Fibroblast of skin of right quadriceps (primary cell): ENCODE measurements at places on chromosomes 12 and 14.

- peak; percentile 56 for DNase-seq
These were observed 148.4 kb upstream of the SYT10 start for GRCh38 chr12:33587784-33588712.

- no peak for DNase-seq
These were observed 67.2 kb downstream of the CCDC88C start for GRCh38 chr14:91350483-91350812.

DNA sequence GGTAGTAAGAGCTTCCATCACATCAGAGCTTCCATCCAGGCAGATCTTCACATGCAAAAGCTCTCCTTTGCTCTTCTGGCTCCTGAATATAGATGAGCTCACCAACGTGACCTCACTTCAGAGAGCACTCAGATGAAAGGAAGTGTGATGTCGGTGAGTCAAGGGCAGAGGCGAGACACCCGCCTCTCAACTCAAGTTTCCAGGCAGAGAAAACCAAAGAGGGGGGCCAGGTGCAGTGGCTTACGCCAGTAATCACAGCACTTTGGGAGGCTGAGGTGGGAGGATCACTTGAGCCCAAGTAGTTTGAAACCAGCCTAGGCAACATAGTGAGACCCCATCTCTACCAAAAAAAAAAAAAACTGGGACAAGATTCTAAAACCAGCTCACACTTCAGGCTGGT, 126.9 kb downstream of the DUSP6 start:
- peak; percentile 47 for DNase-seq

- no peak for DNase-seq
These were observed 29.8 kb upstream of the PYGL start for GRCh38 chr14:50974118-50974517.

GRCh38 chr14:49992448-49992847, 99.6 kb downstream of the ARF6 start:
- DNase-seq, result no peak

DNA sequence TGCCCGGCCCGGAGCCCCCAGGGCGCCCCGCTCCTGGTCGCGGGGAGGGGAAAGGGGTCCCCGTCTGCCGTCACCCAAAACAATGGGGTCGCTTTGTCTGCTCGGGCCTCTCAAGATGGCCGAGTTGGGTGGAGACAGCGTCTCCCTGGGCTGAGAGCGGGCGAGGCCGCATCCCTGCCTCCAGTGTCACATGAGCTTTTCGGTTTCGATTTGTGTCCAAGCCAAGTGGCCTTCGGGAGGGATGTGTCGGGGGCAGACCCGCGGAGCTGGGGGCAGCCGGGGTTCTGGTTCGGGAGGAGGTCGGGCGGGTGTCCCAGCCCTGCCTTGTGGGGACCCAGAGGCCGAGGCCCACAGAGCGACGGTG, 790 bp downstream of the DYNC1H1 start:
- DNase-seq, result peak; percentile 47

DNA sequence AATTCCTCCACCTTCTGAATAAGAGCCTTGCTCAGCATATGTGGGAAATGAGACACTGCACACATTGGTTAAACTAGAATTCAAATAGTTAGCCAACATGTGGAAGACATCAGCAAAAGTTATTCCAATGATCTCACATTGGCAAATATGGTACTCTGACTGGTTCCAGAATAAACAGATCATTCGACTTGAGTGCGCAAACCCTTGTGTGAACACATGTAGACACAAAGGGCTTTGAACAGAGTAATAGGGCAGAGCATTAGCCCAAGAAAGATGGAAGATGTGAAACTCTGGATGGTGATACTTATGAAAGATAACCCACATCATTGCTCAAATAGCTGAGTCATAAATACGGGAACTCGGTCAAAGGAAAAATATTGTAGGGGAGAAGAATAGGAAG, 1133.4 kb upstream of the SEL1L start:
- peak; percentile 74 for DNase-seq

DNA sequence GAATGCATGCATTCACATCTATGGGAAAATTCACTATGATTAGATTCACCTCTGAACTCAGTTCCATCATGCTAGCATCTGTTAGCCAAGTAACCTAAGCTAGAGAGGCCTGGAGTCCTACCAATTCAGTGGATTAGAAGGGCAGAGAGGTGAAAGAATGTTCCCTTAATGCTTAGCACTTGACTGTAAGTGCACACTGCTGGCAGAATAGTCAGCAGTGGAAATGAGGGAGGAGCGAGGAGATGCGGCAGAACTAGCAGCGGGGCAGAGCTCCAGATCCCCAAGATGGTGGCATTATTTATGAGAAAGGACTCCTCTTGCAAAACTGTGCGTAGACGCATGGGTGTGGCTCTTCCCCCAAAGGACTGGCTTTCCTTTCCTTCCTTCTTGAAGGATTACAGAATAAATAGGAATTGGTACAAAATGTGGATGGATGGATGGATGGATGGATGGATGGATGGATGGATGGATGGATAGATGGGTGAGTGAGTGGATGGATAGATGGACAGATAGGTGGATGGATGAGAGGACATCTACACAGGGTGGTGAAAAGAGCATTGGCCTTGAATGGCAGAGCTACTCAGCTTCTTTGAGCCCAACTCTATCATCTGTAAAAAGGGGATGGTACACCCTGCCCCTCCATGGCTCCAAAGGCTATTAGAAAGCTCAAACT, 227.2 kb downstream of the CHST11 start:
- no peak for DNase-seq
